Hematopoietic multipotent progenitor cell treated with erythropoietin and hydrocortisone succinate and interleukin-3 and kit ligand, for 6 days (in vitro differentiated cells): ENCODE measurements at places on chromosomes 5 and 9.

DNA sequence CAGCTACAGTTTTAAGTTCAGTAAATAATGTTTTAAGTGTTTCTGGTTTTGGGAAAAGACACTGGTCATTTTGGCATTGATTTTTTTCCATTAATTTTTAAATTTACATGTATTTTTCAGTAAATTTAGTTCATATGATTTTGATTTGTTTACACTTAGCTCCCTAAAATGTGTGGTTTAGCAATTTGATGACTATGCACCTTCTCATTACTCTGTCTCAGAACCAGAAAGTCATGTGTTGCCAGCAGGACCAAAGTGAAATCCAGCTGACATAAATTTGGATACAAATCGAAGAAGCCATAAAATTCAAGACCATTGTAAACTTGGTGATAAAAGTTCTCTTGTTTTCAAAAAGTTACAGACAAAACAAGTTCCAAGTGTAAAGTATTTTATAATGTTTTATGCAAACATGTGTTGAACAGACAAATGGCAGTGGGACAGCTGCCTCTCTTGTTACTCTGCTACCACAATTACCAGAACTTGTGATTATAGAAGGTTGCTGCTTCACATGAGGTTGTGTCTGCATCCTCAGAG lies 354.8 kb downstream of the NR2F1-AS1 start:
- DNase-seq = no peak

DNA sequence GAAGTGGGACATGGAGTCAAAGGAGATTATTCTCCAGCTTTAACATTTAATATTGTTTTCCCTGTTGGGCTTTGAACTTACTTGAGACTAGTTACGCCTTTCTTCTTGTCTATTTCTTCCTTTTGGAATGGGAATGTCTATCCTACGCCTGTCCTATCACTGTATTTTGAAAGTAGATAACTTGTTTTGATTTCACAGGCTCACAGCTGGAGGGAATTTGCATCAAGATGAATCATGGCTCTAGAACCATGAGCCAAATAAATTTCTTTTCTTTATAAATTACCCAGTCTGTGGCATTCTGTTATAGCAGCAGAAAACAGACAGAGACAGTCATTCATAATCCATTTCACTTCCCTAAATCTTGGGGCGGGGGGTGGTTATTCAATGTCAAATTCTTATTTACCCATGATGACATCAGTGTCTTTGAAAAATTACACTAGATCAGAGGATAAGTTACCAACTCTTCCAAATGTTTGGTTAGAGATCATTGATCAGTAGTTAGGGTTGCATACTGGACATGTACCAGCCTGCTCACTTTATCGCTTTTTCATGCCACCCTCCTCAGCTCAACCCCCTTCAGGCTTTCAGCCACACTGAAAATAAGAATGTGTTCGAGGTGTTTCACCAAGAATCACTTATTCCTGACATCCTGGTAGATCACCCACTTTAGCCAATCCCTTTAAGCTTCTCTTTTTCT lies 419.6 kb upstream of the PIK3R1 start:
- no peak for DNase-seq

GRCh38 chr9:121887553-121888437 lies 205.3 kb downstream of the TTLL11 start:
- DNase-seq = no peak

DNA sequence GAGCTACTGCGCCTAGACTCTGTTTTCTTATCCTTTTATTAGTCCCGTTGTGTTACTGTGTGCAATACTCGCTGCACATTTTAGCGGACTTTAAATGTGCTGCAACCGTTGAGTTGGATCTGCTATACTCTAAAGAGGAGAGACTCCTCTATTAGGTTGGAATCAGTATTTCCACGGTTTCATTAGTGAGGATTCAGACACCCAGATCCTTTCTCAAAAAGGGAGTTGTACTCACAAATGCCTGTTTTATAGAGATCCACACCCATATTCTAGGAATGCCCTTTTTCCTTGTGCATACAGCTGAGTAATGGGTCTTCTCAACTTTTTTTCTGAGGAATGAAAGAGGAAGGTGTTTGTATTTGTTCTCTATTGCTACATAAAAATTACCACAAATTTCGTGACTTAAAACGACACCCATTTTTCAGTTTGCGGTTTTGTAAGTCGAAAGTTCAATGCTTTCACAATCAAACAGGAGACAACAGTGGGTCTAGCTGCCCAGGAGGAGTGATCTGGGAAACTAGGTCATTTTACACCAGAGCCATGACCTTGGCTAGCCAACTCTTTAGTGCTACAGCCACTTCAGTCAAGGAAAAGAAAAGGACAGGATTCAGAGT lies 52.8 kb upstream of the SLC44A1 start:
- DNase-seq = peak; percentile 69

DNA sequence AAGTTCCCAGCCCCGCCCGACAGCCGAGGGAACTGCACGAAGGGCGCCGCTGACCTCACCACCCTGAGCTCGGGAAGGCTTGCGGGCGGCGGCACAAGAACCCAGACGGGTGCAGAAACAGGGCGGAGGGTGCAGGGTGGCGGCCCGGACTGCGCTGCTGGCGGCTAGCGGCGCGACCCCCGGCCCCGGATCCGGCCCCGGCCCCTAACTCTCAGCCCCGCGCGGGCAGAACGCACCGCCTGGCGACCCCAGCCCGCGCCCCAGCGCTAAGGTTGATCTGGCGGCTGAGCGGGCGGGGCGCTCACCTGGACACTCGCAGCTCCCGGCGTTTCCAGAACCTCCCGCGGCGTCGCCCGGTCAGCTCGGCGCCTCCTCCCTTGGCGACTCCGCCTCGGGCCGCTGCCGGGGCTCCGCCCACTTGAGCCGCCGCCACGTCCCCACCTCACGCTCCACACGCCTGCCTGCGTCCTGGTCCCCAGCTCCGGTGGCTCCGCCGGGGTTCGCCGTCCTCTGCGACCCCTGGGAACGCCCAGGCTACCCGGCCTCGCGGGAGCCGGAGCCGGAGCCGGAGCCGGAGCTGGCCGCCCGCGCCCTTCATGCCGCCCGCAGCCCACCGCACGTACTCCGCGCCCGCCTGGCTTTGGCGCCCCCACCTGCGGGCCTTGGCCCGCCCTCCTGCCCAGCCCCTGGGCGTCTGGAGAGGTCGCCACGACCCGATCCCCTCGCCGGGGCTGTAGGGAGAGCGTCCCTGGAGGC lies at the start of gene P4HA2:
Gene P4HA2 (minus strand): TSS at position 369 of the 756 bp plus-strand sequence. CDS start 9,227 bp downstream, outside the sequence.
- peak; percentile 67 for DNase-seq

GRCh38 chr5:131259326-131259725 lies 4.5 kb upstream of the CDC42SE2 start:
- no peak for DNase-seq

GRCh38 chr5:94017579-94017978 lies 276.2 kb upstream of the POU5F2 start:
- no peak for DNase-seq

- DNase-seq = no peak
Measured at GRCh38 chr9:15741015-15741414, 188.2 kb downstream of the CCDC171 start.

- no peak for DNase-seq
Measured at GRCh38 chr5:50855001-50855400, 188.6 kb downstream of the PARP8 start.

DNA sequence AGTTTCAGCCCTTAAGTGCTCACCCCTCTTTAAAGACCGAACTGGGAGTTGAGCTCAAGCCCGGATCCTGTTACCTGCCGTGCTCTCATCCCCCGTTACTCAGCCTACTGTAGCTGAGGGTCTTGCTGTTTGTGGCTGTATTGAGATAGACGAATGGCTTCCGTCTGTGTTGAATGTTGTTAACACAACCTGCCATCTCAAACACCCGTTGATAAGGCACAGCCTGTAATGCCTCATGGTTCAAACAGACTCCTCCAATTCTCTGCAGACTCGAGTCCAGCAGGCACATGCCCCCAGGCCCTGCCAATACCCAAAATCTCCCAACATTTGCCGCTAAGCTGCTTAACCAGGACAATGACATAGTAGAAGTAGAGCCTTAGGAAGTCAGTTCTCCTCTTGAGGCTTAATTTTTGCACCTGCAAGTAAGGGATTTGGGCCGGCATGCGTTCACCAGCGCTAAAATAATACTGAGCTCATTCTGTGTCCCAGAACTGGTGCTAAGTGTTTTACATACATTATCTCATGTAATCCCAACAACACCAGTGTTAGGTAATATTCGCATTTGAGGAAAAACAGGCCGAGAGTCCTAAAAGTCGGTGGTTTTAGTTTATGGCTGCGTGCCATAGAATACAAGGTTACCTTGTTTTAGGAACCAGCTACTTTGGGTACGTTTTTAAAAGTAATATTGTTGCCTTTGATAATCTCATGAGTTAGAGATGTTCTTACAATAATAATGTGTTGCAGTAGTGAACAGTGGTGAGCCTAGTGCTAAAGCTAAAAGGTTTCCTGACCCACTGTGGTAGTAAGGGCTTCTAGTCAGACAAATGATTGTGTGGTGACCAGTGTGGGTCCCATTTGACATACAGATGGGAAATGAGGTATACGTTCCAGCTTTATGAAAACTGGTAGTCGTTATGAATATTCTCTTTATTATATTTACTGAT lies 1.5 kb upstream of the RFX3 start:
- DNase-seq = peak; percentile 71

- no peak for DNase-seq
Measured at GRCh38 chr5:113040672-113041260, 64.2 kb downstream of the DCP2 start.

DNA sequence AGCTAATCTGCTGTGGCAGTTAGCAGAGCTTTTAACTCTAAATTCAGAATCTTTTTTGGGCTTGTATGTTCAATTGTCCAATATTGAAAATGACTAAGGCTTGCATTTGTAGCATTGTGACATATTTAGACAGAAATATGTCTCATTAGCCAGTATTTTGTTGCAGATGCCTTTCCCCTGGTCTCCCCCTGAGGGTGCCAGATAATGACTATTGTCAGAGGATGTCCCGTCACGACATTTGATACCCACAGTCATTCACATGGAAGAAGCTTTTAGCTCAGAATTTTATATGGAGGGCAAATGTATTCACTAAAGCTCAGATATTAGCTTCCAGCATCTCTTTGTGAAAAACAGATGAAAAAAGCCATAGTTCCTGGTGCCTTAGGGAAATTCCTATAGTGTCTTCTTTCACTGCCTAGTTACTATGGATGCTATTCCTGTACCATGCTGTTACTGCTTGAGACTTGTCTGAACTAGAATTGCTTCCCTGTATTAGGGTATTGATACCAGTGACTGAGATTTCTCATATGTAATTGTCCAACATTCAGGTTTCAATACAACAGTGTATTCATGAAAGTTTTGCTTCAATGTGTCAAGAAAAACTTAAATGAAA lies 96.2 kb downstream of the CCDC192 start:
- no peak for DNase-seq

DNA sequence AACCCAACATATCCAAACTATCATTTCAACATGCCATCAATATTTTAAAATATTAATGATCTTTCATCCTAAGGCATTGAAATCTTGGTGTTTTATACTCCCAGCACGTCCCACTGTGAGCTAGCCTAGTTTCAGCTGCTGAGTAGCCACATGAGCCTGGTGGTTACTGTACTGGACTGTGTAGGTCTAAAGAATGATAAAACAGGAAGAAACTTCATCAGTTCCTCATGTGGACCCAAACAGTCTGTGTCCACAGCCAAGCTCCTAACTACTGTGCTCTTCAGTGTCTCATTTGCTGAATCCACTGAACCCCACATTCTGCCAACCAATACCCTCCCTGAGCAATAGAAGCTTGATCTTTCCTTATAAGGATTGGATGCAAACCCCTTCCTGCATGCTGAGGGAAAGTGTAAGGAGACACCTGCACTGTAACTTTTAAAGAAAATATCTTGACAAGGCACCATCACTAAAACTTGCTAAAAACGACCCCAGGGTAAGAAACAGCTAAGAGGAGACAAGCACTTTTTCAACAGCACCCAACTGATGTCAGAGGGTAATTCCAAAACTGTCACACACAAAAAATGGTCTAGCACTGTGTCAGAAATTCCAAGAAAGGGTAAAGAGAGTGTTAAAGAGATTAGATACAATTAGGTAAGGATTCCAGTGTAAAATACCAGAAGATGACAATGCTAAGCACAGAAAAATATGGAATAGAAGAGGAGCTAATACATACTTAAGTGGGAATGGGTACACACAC lies 126.9 kb downstream of the SPOCK1 start:
- DNase-seq = no peak
